Fibroblast of the aortic adventitia (primary cell): ENCODE measurements at places on chromosomes 12 and 14.

- peak; percentile 74 for DNase-seq
Measured at GRCh38 chr14:64654246-64654900, 49.9 kb upstream of the PLEKHG3 start.

DNA sequence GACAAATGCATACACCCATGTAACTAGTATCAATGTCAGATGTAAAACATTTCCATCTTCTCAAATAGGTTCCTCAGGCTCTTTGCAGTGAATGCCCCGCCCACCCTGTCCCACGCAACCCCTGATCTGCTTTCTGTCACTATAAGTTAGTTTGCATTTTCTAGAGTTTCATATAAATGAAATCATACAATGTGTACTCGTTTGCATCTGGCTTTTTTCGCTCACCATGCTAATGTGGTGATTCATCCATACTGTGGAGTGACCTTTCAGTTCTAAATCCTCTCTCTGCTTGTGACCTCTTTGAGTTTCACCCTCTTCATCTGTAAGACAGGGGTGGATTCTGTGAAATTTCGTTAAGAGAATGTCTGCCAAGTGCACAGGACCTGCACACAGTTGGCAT, 30.6 kb upstream of the MSI1 start:
- DNase-seq: peak; percentile 43

DNA sequence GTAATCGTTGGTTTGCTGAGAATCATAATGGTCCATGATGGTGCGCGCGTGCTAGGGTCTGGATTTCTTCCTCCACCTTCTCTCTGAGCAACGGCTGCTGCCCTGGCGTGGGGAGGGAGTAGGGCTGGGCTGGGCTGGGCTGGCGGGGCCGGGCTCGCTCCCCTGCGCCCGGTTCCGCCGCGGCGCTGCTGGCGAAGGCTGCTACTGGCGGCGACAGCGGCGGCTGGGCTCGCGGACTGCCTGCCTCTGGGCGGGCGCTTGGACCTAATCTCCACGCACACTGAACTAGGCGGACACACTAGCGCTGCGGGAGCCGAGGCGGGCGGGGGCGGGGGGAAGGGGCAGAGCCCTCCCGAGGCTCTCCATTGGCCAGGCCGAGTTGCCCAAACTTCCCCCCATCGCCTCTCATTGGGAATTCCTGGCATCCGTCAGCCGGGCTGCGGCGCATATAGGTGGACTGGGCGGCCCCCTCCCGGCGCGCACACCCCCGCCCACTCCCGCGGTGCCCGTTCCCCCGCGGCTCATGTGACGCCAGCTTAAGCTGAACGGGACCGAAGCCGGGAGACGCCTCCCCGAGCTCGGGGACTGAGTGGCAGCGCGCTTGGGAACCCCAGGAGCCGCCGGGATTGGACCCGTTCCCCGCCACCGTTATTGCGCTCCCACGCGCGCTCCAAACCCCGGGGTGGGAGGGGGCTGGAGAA, at the start of gene ACTN1:
ACTN1 (minus strand) TSS at position 282 of the 701 bp plus-strand sequence; CDS start at position 36, 246 bp downstream.
- peak; percentile 95 for DNase-seq

GRCh38 chr12:13359636-13360035, 163.1 kb downstream of the EMP1 start:
- DNase-seq: no peak

GRCh38 chr14:77843195-77843594, 43.3 kb downstream of the ADCK1 start:
- no peak for DNase-seq

GRCh38 chr12:101566318-101566717, 28.5 kb upstream of the MYBPC1 start:
- no peak for DNase-seq

DNA sequence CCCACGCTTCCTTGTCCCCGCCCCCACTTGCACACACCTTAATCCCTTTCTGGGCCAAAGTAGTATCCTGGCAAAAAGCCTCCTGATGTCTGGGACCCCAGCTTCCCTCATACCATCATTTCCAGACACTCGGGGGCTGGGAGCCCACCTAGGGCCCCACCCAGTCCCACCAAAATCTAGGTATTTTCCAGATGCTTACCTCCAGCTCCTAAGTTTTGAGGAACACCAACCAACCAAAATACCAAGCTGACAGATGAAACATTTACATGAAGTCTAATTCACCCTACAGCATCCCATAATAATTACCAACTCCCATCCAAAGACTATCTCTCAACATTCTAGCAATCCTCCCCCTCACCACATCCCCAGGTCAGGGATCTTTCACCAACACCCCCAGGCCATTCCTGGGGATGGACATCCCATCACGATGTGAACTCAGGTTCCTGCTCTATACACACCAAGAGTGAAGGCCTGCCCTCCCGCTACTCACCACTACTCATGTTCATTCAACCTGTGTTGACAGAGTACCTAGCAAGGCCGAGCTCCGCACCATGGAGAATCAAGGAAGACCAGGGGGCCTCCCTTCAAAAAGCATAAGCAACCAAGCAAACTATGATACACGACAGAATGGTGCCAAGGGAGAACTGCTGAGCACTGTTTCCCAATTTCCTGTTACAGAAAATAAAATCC, 1.6 kb upstream of the CHD4 start:
- peak; percentile 37 for DNase-seq

DNA sequence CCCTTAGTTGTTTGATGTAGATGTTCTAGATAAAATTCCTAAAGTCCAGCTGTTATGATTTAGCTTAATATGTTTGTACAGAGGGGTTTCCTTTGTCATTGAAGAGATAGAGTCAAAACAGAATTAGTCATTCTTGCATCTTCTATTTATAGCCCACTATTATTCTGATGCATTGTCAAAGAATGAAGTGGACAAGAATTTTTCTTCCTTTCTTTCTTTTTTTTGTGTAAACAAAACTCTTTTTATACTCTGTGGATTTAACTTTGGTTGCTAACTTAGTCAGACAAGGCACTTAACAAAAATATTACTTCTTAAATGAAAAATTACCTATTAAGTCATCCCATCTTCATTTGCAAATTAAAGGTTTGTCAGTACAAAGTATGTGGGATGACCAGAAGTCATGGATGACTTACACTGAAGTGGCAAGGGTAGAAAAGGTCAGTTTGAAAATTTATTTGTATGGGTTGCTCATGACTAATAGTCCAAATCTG, 215.6 kb upstream of the DDHD1 start:
- DNase-seq: peak; percentile 76

- no peak for DNase-seq
Measured at GRCh38 chr12:68980476-68981212, 47.7 kb upstream of the CPM start.

DNA sequence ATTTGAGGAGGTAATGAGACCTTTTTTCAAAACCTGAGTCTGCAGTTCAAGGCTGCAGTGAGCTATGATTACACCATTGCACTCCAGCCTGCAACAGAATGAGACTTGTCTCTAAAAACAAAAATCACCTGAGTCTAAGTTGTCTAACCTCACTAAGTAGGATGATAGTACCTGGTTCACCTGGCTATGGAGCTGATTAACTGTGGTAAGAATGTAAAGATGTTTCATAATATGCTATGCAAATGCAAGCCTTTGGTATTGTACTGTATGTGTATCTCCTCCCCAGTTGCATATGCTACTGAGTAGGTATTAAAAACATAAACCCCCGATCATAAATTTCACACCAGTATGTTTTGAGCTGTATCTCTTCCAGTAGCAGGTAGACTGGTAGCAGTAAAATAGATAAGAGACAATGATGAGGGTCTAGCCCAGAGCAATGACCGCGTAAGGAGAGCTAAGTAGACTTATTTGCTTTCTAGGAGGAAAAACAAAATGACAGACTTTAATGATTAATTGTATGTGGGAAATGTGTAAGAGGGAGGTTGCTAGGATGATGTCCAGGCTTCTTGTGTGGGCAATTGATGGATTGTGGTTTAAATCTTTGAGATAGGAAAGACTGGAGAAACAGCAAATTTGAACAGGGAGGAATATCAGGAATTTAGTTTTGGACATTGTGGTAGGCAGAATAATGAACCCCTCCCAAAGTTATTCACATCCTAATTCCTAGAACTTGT, 41.6 kb upstream of the EGLN3 start:
- DNase-seq: peak; percentile 30

DNA sequence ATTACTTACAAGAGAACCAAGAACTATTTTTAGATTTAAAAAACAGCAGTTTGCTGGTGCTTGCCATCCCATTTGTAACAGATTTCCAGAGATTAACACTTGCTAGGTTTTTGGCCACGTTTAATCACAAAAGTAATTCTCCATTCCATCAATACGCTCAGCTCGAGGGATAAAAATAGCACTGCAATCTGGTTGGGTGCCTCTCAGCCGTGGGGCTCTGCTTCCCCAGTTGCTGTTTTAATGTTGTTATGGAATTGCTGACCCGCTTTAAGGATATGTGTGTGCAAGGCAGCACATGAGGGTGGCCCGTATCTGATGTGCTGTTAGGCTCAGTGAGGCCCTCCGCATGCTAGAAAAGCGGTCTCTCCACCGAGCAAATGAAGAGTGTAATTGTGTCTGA, 222.2 kb upstream of the TMEM260 start:
- DNase-seq: peak; percentile 17

DNA sequence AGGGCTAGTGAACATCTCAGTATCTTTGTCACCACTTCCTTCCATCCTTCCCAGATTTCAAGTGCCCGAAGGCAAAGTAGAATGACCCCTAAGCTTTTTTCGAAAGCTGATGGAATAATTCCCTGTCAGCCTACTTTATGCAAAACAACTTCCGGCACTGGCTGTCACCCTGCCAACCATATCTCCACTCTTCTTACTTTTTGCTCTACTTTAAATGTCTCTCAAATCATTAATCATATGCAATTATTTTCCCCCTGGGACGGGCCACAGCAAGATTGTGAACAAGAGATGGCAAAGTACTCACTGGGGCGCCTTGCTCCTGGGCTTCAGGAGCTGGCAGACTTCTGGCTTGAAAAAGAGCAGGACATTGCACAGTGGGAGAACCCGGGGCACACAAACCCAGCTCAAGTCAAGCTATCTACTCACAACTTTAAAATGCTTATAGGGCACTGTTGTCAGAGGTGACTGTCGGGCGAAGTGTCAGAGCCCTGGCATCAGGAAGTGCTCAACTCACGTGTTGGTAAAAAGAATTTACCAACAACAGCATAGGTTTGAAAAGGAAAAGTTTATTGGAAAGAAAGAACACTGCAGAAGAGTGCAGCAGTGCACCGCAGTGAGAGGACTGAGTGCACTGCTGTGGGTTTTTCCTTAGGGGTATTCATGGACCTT, 373.5 kb downstream of the PAWR start:
- peak; percentile 12 for DNase-seq

DNA sequence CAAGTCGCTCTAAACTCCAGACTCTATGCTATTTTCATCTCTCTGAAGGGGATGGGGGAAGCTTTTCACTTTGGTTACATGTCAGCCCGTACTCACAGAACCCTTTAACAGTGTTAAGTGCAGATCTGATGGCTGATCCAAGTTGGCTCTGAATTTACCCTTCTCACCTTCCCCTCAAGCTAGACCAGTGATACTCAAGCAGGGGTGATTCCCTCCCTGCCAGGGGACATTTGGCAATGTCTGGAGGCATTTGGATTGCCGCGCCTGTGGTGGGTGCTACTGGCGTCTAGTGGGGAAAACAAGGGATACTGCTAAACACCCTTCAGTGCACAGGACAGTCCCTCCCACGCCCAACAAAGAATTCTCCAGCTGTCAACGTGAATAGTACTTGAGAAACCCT, 6.0 kb upstream of the TEX52 start:
- no peak for DNase-seq

DNA sequence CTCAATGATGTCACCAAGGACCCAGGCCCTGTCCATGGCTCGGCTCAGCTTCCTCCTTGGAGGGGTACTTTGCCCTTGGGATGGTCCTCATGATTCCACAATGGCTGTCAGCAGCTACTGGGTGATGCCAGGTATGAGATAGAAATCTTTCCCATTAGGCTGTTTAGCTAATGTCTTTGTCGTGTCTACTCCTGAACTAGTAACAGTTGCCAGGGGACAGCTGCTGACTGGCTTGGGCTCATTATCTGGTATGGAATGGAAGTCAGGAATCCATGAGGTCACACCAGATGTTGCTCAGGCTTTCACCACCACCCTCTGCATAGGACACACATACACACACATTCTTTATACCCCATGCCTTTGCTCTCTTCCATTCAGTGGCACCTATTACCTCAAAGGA, 9.2 kb downstream of the PRPH start:
- DNase-seq: peak; percentile 53

GRCh38 chr12:15209782-15210181, 11.4 kb downstream of the RERG start:
- DNase-seq: peak; percentile 80

- DNase-seq: peak; percentile 4
Measured at GRCh38 chr14:56081139-56081538, 37.1 kb upstream of the PELI2 start.

- no peak for DNase-seq
Measured at GRCh38 chr12:57109207-57110103, 1.7 kb downstream of the STAT6 start.

DNA sequence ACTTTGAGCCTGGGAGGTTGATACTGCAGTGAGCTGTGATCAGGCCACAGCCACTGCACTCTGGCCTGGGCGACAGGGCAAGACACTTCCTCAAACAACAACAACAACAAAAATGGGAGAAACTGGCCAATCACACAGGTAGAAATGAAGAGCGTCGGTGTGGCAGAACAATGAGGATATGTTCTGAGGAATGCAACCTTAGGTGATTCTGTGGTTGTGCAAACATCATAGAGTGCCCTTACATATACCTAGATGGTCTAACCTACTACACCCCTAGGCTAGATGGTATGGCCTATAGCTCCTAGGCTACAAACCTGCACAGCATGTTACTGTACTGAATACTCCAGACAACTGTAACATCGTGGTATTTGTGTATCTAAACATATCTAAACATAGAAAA, 3.7 kb upstream of the PRDM4 start:
- no peak for DNase-seq

GRCh38 chr12:18716236-18716635, 21.6 kb downstream of the PLCZ1 start:
- DNase-seq: no peak

- no peak for DNase-seq
Measured at GRCh38 chr12:87165733-87166375, 863.3 kb downstream of the C12orf50 start.

DNA sequence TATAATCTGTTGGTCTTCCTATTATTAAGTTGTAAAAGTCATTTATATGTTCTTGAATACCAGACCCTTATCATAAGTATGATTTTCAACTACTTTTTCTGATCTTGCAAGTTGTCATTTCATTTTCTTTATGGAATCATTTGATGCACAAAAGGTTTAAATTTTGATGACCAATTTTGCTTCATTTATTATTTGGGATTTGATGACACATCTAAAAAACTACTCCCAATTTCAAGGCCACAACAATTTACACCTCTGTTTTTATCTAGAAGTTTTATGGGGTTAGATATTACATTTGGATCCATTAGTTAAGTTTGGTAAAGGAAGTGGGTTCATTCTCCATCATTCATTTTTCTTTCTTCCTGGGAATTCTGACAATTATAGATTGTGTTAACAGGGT, 259.2 kb downstream of the LRFN5 start:
- no peak for DNase-seq

- DNase-seq: peak; percentile 73
Measured at GRCh38 chr12:6827437-6827911, 733 bp upstream of the P3H3 start.

DNA sequence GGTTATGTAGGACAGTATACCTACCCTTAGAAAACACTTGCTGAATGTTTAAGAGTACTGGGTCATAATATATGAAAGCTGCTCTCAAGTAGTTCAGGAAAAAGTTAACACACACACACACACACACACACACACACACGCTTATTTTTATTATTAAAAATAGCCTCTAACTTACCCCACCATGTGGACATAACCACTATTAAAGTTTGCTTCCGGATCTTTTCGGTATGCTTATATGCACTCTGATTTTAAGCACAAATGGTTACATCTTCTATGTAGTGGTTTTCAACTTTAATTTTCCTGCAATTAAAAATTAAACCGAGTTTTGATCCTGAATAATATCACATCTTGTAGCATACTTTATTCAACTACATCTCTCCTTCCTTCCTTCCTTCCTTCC, 84.9 kb upstream of the TRAF3 start:
- no peak for DNase-seq
